Stimulated activated CD4-positive, alpha-beta T cell treated with anti-CD3 and anti-CD28 coated beads, Interleukin-1b, Interleukin-23, amount 100 ng/mL, for 48 hours (primary cell): ENCODE measurements at places on chromosomes 12 and 14.

- DNase-seq = peak; percentile 12
Measured at GRCh38 chr12:71439613-71440344, at the start of gene LGR5. LGR5 (plus strand) TSS chr12:71439798; CDS start chr12:71440081, 283 bp downstream.

- DNase-seq = no peak
Measured at GRCh38 chr12:124938108-124938507, 23.7 kb upstream of the UBC start.

DNA sequence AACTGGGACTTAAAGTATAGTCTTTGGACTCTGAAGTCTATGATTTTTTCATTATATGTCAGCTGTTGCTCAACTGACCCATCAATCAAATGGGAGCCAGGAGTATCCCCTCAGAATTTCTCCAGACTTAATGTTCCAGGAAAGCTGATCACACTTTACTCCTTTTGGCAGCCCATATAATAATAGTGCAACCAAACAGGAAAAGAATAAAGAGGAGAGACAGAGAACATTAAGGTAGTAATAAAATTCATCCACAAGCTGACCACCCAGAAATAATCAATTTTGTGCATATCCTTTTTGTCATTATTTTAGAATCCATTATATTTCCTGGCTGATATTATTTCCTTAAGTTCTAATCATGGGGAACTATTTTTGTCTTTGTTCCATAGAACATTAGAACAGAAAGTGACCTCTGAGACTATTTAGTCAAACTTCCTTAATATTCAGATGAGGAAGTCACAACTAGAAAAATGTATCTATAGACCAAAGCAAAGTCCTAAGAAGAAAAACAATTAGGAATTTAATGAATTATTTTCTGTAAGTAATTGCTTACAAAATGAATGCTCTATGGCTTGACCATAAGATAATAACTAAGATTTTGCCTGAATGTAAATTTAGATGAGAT is 238.1 kb upstream of the SEL1L start:
- DNase-seq = no peak

GRCh38 chr14:47044841-47045240 is 393.3 kb upstream of the RPL10L start:
- no peak for DNase-seq

GRCh38 chr12:55729819-55730818 is 1.3 kb upstream of the CD63 start:
- DNase-seq = no peak

GRCh38 chr12:119239040-119239439 is 60.3 kb downstream of the HSPB8 start:
- DNase-seq = no peak

- DNase-seq = no peak
Measured at GRCh38 chr14:33406766-33407165, 468.1 kb downstream of the NPAS3 start.

- peak; percentile 76 for DNase-seq
Measured at GRCh38 chr12:52836042-52836466, 1.9 kb upstream of the KRT79 start.

DNA sequence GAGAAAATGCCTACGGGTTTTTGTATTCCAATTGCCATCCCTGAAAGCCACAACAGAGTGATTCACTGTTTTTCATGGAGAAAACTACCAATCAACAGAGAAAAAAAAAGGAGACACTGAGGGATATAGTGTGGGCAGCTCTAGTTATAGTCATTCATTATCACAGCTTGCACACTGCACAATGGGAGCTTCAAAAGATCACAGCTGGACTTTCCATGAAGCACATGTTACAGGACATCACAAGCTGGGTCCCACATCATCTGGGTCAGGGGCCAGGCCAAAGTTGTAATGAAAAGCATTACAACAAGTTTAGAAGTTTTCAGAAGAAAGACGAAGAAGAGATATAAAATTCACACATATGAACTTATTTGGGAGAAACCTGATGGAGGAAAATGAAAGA is 41.5 kb downstream of the RERG start:
- no peak for DNase-seq

GRCh38 chr12:114823724-114824123 is 139.7 kb upstream of the TBX3 start:
- DNase-seq = no peak
